Activated T-cell treated with anti-CD3 and anti-CD28 coated beads for 48 hours (primary cell): ENCODE measurements at places on chromosomes 7 and 10.

GRCh38 chr7:45980181-45980905 is 59.3 kb upstream of the IGFBP3 start:
- no peak for DNase-seq

GRCh38 chr10:4561296-4561695 is 264.7 kb upstream of the AKR1E2 start:
- DNase-seq: no peak

DNA sequence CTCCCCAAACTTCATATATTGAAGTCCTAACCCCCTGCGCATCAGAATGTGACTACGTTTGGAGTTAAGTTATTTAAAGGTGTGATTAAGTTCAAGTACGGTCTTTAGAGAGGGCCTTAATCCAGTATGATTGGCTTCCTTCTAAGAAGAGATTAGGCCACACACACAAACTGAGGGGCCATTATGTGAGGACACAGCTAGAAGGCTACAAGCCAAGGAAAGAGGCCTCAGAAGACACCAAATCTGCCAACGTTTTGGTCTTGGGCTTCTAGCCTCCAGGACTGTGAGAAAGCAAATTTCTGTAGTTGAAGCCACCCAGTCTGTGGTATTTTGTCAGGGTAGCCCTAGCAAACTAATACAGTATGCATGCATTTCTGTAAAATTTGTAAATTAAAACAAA is 41.7 kb downstream of the REEP3 start:
- no peak for DNase-seq

DNA sequence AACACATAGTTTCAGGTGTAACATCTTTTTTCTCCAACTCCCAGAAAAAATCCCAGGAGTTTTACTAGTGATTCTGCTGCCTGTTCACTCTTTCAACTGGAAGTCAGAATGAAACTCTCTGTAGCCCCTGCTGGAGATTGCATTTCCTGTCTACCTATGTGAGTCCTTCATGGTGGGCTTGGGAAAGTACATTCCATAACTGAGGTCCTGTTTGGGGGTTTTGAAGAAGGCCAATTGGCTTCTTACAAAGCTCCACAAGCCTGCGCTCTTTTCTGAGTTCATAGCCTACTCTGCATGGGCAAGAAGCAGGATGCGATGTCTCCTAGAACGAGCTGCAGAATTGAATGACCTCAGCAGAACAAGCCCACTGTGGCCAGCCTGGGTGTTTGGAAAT is 86.7 kb downstream of the LYZL2 start:
- DNase-seq: no peak

GRCh38 chr10:109456566-109457301 is 466.6 kb downstream of the XPNPEP1 start:
- DNase-seq: no peak

- no peak for DNase-seq
Measured at GRCh38 chr7:30985756-30986155, 22.0 kb downstream of the GHRHR start.

DNA sequence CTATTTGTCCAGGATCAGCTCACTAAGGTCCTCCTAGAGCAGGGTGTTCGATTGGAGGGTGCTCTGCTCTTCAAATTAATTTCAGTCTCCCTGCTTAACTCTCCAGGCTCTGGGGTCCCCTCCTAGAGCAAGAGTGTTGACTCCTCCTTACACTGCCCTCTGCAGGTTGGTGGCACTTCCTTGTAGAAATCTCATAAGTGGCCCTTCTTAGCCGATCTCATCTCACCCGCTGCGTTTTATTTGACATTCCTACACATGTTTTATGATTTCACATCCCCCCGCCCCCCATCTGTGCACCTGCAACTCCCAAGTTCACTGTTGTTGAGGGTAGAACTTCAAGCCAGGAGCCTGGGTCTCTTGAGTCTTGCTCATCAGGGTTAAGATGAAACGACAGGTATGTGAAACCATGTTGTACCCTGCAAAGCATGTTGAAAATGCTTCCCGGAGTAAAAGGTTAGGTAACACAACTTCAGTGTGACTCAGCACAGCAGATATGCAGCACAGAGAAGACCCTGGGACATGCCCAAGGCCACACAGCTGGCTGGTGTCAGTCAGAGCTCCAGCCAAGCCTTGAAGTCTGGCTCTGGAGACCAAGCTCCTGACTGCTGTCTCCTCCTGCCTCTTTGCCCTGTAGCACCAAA is 171.2 kb downstream of the PRKAG2 start:
- DNase-seq: peak; percentile 7

DNA sequence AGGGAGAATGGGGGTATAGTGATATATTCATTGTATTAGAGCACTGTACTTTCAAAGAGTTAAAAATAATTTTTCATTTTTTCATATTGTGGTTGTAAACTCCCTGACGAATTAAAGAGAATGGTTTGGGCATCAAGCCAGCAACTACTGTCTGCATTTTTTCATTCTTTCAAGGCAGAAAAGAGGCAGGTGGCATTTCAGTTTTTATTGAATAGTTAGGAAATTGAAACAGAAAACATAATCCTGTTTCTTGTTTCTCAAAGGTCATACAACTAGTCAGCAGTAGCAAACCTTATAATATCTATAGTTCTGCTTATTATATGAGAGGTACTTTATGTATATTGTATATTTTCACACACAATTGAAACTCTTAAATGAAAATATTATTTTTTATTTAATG is 303.9 kb upstream of the KCND2 start:
- no peak for DNase-seq

- DNase-seq: peak; percentile 4
Measured at GRCh38 chr10:30999070-30999712, 32.5 kb downstream of the ZNF438 start.

DNA sequence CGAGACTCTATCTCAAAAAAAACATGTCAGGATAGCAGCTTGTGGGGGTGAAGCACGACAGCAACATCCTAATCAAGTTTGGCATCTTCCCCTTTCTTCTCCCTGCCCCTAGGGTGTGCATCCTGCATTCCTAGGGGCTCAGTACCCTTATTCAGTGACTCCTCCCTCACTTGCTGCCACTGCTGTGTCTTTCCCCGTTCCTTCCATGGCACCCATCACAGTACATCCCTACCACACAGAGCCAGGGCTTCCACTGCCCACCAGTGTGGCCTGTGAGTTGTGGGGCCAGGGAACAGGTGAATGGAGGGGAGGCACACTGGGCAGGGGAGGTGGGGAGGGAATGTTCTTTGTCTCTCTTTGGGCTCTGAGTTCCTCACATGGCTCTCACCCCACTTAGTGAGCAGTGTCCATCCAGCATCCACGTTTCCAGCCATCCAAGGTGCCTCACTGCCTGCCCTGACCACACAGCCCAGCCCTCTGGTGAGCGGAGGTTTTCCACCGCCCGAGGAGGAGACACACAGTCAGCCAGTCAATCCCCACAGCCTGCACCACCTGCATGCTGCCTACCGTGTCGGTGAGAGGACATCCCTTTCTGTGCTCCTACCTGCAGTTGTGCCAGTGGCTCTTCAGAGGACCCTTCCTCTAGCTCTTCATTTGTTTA is 11.4 kb downstream of the NDST2 start:
- DNase-seq: no peak

GRCh38 chr10:79948976-79949722 is at the start of gene SFTPD:
TSS of gene SFTPD (minus strand) at chr10:79949105. CDS start at chr10:79946659, 2,446 bp downstream.
- DNase-seq: no peak

- no peak for DNase-seq
Measured at GRCh38 chr7:126436213-126436868, 816.4 kb downstream of the GRM8 start.

DNA sequence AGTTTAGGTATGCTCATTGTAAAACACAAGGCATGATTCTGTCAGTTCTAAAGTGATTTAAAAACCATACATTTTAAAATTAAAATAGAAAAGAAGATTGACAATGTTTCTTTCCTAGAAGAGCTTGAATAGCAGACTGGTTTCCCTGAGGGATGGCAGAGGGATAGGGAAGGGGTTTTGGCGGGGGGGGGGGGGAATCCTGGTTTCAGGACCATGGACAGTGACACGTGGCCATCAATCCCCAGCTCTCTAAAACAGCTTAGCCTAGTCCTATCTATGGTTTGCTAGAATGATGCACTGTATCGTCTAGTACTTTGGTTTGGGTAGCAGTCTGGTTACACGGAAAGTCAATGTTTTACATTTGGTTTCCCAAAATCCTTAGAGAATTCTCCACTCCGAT is 88.7 kb downstream of the PHYHIPL start:
- DNase-seq: no peak

DNA sequence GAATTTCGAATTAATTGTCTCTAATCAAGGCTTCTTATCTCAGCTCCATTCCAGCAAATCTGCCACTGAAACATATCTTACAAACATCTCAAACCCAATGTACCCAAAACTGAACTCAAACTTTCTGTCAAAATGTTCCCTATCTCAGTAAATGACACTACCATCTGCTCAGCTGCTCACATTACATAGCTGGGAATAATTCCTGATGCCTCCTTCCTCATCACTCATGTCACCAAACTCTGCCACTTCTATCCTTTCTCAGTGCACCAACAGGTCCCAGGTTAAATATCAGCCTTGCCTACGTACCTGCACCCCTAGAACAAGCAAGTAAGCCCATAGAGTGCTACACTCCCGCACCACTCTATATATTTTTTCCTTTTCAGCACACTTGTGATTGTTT is 12.4 kb downstream of the WAPL start:
- no peak for DNase-seq

DNA sequence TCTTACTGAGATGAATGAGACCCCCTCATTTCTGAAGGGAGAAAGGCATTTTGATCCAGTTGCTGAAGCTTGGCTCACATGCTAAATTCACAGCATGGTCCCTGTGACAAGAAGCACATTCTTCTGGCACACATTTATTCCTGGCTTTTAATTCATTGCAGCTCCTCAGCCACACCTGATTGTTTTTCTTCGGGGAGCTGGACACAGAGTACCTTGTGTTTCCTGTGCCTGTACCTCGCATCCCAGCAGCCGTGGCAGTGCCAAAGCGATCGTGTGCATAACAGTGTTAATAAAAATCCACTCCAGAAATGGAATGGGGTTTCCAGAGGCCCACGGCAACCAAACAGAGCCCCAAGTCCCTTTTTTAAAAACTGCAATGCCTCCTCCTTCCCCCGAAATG is 615.3 kb upstream of the MGMT start:
- no peak for DNase-seq

- peak; percentile 27 for DNase-seq
Measured at GRCh38 chr10:104642658-104643302, 1.7 kb downstream of the SORCS3 start.

DNA sequence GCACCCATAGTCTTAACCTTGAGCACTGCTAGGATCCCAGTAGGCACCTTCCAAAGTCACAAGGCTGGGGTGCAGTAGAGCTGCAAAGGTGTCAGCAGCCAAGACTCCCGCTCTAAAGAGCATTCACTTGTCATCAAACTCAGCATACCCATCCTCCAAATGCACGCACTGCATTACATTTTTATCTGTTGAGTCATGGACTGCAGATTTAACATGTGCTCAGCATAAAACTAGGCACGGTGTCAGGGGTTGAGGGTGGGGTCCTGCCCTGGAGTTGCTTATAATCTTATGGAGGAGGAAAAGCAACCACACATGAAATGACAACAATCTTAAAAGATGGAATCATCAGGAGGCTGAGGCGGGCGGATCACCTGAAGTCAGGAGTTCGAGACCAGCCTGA is 102.6 kb downstream of the PARP12 start:
- DNase-seq: no peak

DNA sequence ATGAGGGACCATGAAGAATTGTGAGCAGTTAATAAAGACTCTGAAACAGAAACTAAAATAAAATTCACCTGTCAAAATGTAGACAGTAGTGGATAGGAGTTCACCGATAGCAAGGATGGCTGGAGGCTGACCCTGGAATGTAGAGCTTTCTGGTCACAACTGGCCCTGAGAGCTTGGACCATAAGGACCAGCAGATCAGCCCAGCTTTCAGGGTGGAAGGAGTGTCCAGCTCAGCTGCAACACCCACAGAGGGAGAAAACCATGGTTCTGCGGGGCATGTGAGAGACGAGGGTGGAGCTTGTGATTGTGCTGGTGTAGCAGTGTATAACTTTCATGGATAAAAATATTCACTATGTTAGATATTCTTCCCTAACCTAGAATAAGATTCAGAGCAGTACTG is 199.9 kb downstream of the KCND2 start:
- DNase-seq: no peak

DNA sequence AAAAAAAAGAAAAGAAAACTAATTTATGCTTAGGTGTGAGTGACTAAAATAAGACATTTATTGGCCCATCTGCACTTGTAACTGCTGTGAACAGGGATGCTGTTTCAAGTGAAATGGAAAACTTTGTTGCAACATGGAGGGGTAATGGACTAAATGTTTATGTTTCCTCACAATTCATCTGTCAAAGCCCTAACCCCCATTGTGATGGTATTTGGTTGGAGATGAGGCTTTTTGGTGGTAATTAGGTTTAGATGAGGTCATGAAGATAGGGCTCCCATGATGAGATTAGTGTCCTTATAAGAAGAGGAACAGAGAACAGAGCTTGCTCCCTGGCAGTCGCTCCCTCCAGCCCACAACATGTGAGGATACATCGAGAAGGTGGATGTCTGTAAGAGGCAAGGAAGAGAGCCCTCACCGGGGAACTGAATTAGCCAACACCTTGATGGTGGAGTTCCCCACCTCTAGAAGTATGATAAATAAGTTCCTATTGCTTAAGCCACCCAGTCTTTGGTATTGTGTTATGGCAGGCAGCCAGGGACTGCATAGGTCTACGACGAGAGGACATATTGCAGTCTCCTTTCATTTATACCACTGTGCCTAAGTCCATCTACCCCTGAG is 28.6 kb upstream of the VCL start:
- no peak for DNase-seq

DNA sequence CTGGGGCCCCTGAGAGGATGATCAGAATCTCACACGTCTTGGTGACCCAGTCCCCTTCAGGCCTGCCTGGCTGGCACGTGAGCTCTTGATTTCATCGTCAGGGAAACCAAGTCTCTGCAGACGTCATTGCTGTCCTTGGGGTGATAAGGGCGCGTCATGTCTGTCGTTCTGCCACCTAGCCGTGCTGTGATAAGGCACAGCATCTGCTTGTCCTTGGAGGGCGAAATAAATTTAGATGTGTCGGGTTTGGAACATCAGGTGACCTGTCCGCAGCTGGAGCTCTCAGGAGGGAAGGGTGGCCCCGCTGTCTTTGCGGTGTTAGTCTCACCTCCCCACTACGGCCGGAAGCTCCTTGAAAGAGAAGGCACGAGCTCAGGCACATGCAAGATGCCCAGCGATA is 129.2 kb downstream of the GRK5 start:
- DNase-seq: no peak

DNA sequence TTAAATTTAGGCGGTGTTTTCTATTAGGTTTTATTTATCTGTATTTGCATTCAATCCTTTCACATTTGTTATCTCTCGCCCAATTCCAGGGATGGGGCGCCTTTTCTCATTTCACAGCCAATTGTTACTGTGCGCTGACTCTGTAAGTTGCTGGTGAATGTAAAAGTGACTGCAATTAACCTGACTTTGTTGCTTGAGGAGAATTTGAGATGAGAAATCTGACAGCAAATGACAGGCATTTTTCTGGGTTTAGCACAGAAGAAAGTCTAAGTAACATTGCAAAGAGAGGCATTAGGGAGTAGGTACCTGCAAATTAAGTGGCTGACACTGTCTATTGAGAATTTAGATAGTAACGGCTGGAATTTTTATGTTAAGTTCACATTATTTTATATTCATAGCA is 16.6 kb downstream of the FOXP2 start:
- DNase-seq: no peak

- DNase-seq: no peak
Measured at GRCh38 chr10:27541796-27542729, 38.0 kb downstream of the RAB18 start.

- no peak for DNase-seq
Measured at GRCh38 chr7:44936322-44936721, 42.5 kb downstream of the MYO1G start.
